Fibroblast of skin of left quadriceps (primary cell): ENCODE measurements at places on chromosomes 5 and 9.
A peak's percentile ranks its signal among the peaks of the same experiment; 100 is the strongest.

GRCh38 chr5:122179701-122180100 is 50.4 kb downstream of the ZNF474 start:
- no peak for DNase-seq

- DNase-seq: no peak
Observed at GRCh38 chr5:177364159-177364962, 6.6 kb downstream of the RGS14 start.

DNA sequence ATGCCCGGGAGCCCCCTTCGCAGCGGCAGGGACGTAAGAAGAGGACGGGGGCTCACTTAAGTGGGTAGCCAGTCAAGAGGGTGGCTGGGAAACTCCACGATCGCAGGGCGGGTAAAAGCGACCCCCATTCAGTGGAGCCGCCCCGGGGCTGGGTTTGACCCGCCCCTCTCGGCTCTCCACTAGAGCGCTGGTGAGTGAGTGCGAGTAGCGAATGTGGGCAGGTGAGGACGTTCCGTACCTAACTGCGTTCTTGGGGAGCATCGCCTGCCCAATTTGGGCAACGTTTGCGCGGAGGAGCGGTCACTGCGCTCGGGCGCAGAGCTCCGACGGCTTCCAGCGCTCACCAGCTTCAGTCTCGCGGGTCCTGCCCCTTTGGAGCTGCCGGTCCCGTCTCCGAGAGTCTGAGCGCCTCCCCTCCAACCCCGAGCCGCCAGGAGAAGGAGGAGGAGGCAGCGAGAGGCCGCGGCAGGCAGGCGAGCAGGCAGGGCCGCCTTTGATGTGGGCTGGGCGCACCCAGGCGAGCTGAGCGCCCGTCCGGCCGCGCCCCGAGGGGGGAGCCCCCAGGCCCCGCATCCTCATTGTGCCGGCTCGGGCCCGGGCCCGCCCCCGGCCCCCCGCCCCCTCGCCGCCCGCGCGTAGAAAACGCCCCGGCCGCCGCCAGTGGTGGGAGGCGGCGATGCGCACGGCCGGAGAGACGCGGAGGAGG is at the start of gene FGF18:
FGF18 (plus strand) TSS at position 666 of the 706 bp plus-strand sequence. CDS start 553 bp downstream, outside the sequence.
- DNase-seq: no peak

DNA sequence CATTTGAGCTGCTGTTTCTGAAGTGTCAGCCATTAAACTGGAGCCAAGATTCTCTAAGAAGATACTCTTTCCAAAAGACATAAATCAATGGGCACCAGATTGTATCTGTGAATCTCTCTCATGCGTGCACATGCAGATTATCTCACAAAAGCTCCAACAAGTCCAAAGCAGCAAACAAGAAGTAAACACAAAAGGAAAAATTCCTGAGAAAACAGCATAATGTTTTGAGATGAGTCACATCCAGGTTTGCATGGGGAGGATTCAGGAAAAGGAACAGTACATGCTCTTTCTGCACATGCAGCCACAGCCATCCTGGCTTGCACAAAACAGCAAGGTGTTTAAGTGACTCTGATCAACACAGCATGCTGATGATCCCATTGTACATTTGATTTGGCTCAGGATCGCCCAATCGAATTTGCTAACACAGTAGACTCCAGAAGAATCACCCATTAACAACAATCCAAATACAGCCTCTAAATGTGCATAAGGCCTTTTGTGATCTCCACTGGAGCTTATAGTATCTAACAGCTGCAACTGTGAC is 143.1 kb downstream of the ELAVL2 start:
- peak; percentile 32 for DNase-seq

DNA sequence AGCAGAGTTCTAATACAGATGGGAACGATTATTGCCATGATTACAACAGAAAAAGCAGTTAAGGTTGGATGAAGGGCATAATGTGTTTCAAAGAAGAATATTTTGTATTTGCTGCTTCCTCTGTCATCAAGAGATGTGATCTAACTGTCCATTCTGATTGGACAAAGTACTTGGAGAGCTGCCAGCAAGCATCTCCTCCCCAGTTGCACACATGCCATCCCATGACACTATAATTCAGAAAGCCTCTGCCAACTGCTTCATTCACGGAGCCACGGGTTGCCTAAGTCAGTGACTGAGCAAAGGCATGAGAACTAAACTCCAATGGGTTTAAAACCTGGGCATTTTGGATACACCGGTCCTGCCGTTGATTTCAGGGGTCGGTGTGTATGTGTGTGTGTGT is 253.8 kb downstream of the CRB2 start:
- no peak for DNase-seq

- DNase-seq: no peak
Observed at GRCh38 chr9:106930477-106930876, 67.5 kb downstream of the ZNF462 start.

DNA sequence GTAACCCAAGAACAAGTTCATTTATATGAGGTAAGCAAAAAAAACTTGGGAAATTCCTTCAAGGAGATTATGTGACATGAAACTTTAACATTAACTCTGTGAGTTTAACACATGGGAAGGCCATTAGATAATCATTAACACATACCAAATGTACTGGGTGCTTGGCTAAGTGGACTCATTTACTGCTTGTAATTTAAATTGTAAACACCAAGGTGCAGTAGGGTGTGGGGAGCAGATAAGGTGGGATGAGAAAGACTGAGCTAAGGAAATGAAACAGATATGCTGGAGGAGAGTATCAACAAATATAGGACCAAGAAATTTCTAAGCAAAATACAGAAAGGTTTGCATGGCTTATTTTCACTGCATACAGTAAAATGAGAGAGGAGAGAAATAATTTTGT is 2384.8 kb upstream of the ACO1 start:
- no peak for DNase-seq

DNA sequence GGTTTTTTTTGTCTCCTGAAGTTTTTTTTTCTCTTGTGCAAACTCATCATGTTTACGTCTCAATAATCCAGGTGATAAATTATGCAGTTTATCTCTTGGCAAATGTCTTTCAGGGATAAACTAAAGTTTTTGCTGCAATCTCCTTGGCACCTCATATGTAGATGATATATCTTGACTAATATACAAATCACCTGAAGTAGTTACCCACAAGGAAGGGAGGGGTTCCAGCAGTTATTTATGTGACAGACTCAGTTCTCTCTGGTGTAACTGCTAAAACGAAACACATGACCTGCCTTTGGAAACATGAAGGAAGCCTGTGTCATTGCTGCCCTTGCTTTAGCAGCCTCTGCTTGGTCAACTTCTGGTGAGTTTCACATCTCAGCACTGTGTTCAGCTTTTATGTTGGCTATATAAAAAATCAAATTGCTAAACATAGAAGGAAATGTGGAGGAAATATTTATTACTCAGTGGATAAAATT is 39.3 kb upstream of the KIAA1958 start:
- peak; percentile 42 for DNase-seq

DNA sequence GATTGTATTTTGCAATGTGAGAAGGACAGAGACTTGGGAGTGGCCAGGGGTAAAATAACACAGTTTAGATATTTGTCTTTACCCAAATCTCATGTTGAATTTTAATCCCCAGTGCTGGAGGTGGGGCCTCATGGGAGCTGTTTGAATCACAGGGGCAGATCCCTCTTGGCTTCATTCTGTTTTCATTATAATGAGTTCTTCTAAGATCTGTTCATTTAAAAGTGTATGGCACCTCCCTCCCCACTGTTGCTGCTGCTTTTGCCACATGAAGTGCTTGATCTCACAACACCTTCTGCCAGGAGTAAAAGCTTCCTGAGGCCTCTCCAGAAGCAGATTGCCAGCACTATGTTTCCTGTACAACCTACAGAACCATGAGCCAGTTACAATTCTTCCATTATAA is 28.1 kb downstream of the COX7C start:
- no peak for DNase-seq

- no peak for DNase-seq
Observed at GRCh38 chr5:132607095-132607494, 50.3 kb downstream of the RAD50 start.

GRCh38 chr5:144117412-144117811 is 53.0 kb downstream of the YIPF5 start:
- no peak for DNase-seq

DNA sequence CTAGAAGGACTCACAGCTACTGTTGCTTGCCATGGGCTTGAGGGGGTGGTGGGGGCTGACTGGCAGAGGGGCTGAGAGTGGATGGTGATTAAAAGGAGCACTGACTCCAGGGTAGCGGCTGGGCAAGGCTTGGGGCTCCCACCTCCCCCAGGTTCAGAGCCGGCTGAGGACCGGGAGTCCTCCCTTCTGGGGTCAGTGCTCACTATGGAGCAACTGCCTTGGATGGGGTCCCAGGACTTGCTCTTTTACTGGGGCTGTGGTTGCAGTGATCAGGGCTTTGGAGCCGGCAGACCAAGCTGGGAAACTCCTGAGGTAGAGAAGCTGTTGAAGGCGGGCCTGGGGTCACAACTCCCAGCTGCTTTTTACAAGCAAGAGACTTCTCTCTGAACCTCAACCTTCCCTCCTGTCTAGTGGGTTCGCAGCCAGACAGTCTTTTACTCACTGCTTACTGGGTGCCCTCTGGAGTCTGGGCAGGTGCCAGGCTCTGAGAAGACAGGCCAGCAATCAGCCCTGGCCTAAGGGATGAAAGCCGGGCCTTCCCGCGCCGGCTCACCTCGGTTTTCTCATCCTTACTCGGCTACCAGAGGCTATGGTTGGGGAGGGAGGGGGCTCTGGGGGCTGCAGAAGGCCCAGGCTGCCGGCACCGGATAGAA is 795 bp upstream of the ASS1 start:
- no peak for DNase-seq

DNA sequence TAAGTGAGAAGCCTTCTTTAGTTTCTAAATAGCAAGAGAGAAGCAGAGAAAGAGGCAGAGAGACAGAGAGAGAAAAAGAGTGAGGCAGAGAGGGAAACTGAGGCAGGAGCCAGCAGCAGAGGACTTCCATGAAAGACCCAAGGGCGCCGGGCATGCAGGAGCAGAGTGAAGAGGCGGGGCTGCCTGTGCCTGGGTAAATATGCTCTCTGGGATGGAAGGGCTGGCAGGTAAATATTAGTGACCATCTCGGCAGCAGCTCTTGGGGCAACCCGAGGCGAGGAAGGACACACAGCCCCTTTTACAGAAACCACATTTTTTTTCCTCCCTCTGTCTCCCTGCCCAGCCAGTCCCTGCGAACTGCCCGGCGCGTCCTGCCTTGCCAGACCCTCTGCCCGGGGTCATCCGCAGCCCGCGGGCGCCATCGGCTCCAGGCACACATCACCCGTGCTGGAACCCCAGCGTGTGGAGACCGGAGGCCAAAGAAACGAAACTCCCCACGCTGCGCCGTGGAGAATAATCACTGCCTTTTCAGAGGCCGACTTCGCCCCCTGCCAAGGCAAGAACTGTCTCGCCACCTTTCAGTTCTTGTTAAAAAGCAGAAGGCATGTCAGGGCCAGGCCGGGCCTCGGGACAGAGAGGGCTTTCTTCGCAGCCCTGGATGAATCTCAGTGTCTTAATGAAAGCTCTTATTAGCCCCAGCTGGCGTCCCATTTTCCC is 61.3 kb downstream of the BOD1 start:
- DNase-seq: no peak

DNA sequence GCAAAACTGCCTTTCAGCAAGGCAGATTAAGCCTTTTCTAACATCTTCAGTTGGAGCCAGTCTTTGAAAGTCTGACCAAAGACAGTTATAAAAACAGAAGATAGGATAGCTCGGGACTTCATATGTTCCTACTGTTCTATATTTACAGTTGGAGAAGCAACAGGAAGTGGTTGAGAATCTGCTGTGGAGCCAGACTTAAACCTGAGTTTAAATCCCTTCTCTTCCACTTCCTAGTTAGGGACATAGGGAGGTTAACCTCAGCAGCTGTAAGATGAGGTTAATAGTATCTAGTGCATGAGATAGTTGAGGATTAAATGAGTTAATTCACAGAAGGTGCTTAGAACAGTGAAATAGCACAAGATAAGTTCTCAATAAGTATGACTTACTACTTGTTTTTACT is 84.5 kb upstream of the FREM1 start:
- no peak for DNase-seq

GRCh38 chr5:115855959-115856358 is 14.2 kb downstream of the AP3S1 start:
- DNase-seq: no peak

GRCh38 chr9:74920944-74921626 is 31.6 kb downstream of the C9orf40 start:
- no peak for DNase-seq

GRCh38 chr5:5270958-5271785 is 131.0 kb downstream of the ADAMTS16 start:
- DNase-seq: peak; percentile 61

GRCh38 chr5:103894882-103895281 is 332.3 kb upstream of the NUDT12 start:
- DNase-seq: no peak

DNA sequence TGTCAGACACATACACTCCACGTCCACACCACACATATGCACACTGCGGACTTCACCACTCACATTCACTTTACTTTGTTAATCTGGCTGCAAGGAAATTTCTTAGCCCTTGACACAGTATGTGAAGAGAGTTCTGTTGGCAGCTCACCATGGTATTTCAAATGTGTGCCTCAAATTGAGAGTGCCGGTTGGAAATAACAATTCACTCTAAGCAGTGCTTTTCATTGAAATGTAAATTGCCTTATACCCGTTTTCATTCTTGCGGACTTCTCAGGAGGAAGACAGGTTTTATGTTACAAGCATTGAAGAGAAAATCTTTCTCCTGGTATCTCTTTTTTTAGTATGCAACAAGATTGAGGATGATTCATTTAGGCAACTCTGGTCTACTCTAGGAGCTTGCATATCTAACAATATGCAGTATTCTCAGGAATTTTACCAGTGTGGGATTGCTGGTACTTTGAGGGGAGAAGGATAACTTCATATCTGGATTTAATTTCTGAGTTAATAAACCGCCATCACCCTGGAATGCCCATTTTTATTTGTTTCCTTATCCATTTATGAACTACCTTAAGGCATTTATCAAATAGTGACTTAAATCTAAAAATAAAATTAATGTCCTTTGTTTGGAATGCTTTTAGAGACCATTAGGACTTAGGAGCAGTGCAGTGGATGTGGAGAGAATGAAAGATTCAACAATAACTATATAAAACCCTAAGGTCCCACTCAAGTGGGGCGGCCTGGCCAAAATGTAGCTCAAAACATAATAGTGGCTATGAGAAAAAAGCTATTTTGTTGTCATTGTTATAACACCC is 87.0 kb downstream of the IQGAP2 start:
- DNase-seq: no peak

- no peak for DNase-seq
Observed at GRCh38 chr5:116650544-116650943, 75.9 kb upstream of the SEMA6A start.

DNA sequence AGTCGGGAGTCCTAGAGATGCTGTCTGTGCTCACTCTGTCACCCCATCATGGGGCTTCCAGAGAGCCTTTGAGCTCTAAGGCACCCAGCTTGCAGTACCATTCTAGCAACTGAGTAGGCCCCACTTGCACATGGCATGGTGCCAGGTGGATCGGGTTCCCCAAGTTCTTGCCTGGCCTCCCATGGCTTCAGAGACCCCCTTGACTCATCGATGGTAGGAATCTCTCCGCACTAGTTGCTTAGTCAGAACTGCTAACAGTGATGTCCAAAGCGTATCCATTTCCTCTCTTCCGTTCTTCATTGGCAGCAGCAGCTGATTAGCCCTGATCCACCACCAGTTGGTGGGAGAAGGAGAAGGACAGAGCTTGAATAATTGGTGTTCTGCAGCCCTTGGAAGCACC is 70.3 kb upstream of the RARS1 start:
- DNase-seq: no peak

GRCh38 chr5:112228667-112229066 is 190.4 kb downstream of the EPB41L4A start:
- peak; percentile 2 for DNase-seq
